ENCODE measurements at places on chromosomes 16 and 17.

GRCh38 chr17:17493986-17494466, 2.2 kb downstream of the RASD1 start:
- no peak for DNase-seq

- DNase-seq = no peak
These were observed 65.3 kb downstream of the SLC39A11 start for GRCh38 chr17:73027130-73027741.

DNA sequence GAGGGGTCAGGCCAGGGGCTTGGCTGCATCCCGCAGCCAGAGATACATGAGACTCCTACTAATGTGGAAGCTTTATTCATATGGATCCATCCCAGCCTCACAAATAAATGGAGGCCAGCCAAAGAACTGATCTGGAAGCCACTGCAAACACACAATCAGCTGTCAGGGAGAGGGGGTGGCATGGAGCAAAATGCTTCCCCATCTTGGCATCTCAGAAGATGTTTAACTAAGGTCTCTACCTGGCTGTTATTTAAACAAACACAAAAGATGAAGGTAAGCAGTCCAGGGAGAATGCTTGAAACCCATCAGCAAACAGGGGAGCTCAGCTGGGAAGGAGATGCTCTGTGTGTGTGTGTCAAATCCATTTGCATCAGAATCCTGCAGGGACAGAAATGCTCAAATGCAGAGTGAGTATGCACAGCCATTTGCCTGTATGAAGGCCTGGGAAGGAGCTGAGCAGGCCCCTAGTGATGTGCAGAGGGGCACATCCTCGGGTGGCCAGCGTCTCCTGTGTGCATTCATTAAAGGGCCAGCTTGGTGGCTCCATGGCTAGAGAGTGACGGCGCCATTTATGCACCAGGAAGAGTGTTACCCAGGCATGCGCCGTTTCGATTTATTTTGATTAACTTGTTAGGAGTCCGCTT, 34.2 kb upstream of the IRX3 start:
- DNase-seq = no peak

- peak; percentile 32 for DNase-seq
These were observed 11.8 kb downstream of the CSF3 start for GRCh38 chr17:40026816-40027613.

DNA sequence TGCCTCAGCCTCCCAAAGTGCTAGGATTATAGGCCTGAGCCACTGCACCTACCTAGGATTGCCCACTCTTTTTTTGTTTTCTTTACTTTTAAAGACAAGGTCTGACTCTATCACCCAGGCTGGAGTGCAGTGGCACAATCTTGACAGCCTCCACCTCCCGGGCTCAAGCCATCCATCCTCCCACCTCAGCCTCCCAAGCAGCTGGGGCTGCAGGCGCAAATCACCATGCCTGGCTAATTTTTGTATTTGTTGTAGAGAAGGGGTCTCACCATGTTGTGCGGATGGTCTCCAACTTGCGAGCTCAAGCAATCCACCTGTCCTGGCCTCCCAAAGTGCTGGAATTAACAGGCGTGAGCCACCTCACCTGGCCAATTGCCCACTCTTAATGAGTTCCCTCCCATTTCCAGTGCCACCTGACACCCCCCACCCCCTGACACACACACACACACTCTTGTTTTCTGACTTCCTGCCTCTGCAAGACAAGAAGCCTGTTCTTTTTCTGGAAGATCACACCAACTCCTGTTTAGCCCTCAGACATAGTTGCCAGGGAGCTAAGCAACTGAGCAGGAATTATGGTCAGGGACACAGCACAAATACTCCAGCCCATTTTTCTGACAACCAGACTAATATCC, 2.6 kb downstream of the OVCA2 start:
- DNase-seq = no peak

Data from NCI-H446 treated with DMSO at 0.1 percent for 48 hours (cell line).